Lung (tissue), 17 donors: ENCODE measurements at places on chromosomes 1 and 21. TPM values are rescaled to one million over a fixed set of nuclear protein-coding genes. Genes with fewer than 3 reads are reported as not detected.

GRCh38 chr1:30307182-30307581 is 416.2 kb downstream of the MATN1 start:
- no peak for DNase-seq

GRCh38 chr1:246274186-246274585 is 232.9 kb downstream of the SMYD3 start:
- DNase-seq: no peak

DNA sequence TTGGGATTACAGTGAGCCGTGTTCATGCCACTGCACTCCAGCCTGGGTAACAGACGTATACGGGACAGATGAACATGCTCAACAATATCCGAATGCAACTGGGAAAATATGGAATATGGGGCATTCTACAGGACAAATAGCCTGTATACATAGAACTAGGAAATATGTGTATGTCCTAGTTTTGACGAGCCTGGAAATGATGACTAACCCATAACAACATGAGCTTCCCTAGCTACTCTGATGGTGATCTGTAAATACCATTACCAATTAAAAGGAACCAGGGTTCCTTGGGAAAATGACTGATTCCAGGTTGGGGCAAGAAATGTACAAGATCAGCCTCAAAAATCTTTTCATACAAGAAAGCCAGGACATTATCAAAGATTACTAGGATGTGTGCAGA is 42.8 kb upstream of the ARTN start:
- no peak for DNase-seq

DNA sequence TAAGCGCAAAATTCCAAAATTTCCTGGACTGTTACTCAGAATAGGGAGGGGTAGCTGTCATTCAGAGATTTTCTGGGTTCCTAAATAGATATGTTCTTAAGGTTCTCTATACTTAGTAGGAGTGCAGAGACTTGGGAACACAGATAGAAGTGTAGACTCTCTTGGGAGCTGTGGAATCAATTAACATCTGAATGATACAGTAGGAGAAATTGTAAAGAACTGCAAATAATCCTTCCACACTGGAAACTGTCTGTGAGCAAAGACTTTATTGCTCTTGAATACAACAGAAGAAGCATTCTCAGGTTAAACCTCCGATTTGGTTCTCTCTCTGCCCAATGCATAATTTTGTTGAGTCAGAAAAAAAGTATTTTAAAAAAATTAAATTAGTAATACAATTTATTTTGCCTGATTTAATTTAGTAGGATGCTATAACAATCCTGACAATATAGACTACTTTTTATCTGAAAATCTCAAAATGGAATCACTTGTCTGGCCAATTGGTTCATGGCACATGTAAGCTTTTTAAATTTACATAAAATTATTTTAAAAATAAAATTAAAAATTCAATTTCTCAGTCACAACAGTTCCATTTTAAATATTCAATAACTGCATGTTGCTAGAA is 1754.3 kb downstream of the PLA2G4A start:
- DNase-seq: no peak

The CIART gene
- polyA plus RNA-seq: 8.0 TPM

The GLRX2 gene
- polyA plus RNA-seq: 11.4 TPM
